Mesothelial cell of epicardium (in vitro differentiated cells): ENCODE measurements at places on chromosomes 1 and 21. TPM values are rescaled to one million over a fixed set of nuclear protein-coding genes. Genes with fewer than 3 reads are reported as not detected.
A peak's percentile ranks its signal among the peaks of the same experiment; 100 is the strongest.

GRCh38 chr1:29120947-29121485 lies 2.7 kb downstream of the TMEM200B start:
- no peaks in the 10 kb centered on the region for H3K27me3 ChIP-seq
- H3K4me3 ChIP-seq, result peak overlapping the region; percentile 55
- H3K27ac ChIP-seq, result peak overlapping the region; percentile 61
- DNase-seq, result peak; percentile 66
- H3K4me1 ChIP-seq, result peaks cover 16% of the 10 kb centered on the region
- peaks cover 5% of the 10 kb centered on the region for H3K36me3 ChIP-seq

- H3K4me1 ChIP-seq, result peaks cover 59% of the 10 kb centered on the region
- no peaks in the 10 kb centered on the region for H3K36me3 ChIP-seq
- no peak for DNase-seq
- H3K27me3 ChIP-seq, result peaks cover 2% of the 10 kb centered on the region
- no peak overlapping the region for H3K27ac ChIP-seq
Observed at GRCh38 chr1:208156310-208156709, 87.9 kb downstream of the PLXNA2 start.

- no peak for DNase-seq
- no peaks in the 10 kb centered on the region for H3K36me3 ChIP-seq
- peaks cover 3% of the 10 kb centered on the region for H3K27me3 ChIP-seq
- H3K27ac ChIP-seq, result no peak overlapping the region
Observed at GRCh38 chr1:68585351-68585750, 88.5 kb upstream of the DEPDC1 start.

DNA sequence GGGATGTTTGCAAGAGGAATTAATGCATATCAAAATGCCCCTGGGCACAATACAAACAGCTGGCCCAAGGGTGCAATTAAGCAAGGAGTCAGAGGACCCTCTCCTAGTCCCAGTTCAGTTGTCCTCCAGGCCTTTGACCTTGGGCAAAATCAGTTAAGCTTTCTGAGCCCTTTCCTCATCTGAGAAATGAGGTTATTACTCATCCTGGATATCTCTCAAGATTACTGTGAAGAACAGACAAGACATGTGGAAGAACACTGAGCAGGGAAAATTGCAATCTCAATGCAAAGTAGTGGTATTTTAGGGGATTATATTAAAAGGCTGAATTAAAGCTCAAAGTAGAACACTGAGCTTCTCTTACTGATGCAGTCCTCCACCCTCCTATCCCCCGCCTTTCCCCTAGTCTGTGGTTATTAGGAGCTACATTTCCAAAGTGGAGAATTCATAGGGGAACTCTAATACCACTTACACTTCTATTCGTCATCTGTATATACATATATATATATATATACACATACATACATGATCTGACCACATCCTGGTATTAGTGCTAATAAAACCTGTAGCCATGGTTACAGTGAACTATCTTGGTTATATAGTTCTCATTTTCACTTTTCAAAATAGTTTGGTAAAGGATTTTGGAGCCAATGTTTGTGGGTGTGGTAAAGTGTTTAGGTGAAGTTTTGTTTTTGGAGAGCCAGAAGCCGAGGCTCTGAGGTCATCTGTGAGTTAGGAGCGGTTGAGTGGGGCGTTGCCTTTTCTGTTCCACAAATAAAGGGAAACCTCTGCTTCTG lies 18.1 kb downstream of the KIAA0040 start:
- no peak overlapping the region for H3K4me3 ChIP-seq
- no peak for DNase-seq
- H3K4me1 ChIP-seq, result no peaks in the 10 kb centered on the region
- no peaks in the 10 kb centered on the region for H3K36me3 ChIP-seq

GRCh38 chr1:208233546-208233945 lies 10.6 kb downstream of the PLXNA2 start:
- DNase-seq, result no peak
- H3K27ac ChIP-seq, result no peak overlapping the region
- no peak overlapping the region for H3K4me3 ChIP-seq
- no peaks in the 10 kb centered on the region for H3K27me3 ChIP-seq

DNA sequence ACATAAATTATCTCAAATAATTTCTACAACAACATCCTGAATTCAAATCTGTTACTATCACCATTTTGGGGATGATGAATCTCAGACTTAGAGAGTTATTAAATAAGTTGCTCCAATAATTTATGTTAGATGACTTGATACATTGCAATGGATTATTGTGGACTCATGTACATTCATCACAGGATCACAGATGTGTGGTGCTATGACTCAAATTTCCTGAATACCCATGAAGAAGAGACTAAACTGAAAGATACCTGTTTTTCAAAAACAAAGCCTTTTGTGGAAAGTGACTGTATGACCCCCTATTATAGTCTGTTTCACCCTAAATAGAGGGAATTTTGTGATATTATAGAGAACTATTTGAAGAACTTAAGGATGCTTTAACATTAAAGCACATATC lies 315.0 kb downstream of the PLA2G4A start:
- H3K27me3 ChIP-seq, result no peaks in the 10 kb centered on the region
- DNase-seq, result no peak
- H3K4me3 ChIP-seq, result no peak overlapping the region
- H3K4me1 ChIP-seq, result no peaks in the 10 kb centered on the region

The CSMD2 gene
- total RNA-seq, result 1.1 to 1.9 TPM (median 1.2 TPM) in 3 replicates

The ERVH48-1 gene
- 2.9 to 4.5 TPM (median 4.5 TPM) in 3 replicates for total RNA-seq

The CFHR4 gene
- total RNA-seq, result not detected in 3 replicates

The RAB3B gene
- 3.8 to 4.0 TPM (median 3.9 TPM) in 3 replicates for total RNA-seq
